ENCODE measurements at places on chromosomes 5 and 9. TPM values are rescaled to one million over a fixed set of nuclear protein-coding genes. Genes with fewer than 3 reads are reported as not detected.

The MYO10 gene
- 25.9 TPM for total RNA-seq

The TMEM252 gene
- total RNA-seq, result not detected

The SHOC1 gene
- not detected for total RNA-seq

The IL3 gene
- not detected for total RNA-seq

The ZDHHC11B gene
- total RNA-seq, result 1.9 TPM

The BRD9 gene
- total RNA-seq, result 38.5 TPM

The STC2 gene
- total RNA-seq, result 3.6 TPM

The CBY3 gene
- not detected for total RNA-seq

The HTR4 gene
- 0.13 TPM for total RNA-seq

The LHX6 gene
- 11.5 TPM for total RNA-seq

The SUSD3 gene
- total RNA-seq, result 6.6 TPM

The TSPAN17 gene
- 20.1 TPM for total RNA-seq

The PDE8B gene
- 3.6 TPM for total RNA-seq

The PCDHA10 gene
- total RNA-seq, result 2.9 TPM

The SLC34A1 gene
- not detected for total RNA-seq

The SLC35A4 gene
- 37.9 TPM for total RNA-seq

The ROPN1L gene
- total RNA-seq, result 0.94 TPM

The GLDC gene
- 35.6 TPM for total RNA-seq

The IL9 gene
- not detected for total RNA-seq

The CACNA1B gene
- 0.09 TPM for total RNA-seq
